ENCODE measurements at places on chromosomes 11 and 22. TPM values are rescaled to one million over a fixed set of nuclear protein-coding genes. Genes with fewer than 3 reads are reported as not detected.

The RPUSD4 gene
- 34.6 TPM for total RNA-seq

The MRGPRX4 gene
- not detected for total RNA-seq

The NFAM1 gene
- total RNA-seq, result 0.77 TPM

The ALX4 gene
- total RNA-seq, result 11.8 TPM

The CHRNA10 gene
- total RNA-seq, result 0.88 TPM

The GANAB gene
- total RNA-seq, result 175 TPM

The OR56A1 gene
- 0.11 TPM for total RNA-seq

The C11orf42 gene
- total RNA-seq, result not detected

The MOGAT2 gene
- not detected for total RNA-seq

The OR2AT4 gene
- not detected for total RNA-seq

The JHY gene
- 6.2 TPM for total RNA-seq

The ATG13 gene
- total RNA-seq, result 70.8 TPM

The USP2 gene
- total RNA-seq, result 24.4 TPM

The SNX15 gene
- 15.1 TPM for total RNA-seq

The GSTT2B gene
- 2.8 TPM for total RNA-seq

The C22orf15 gene
- total RNA-seq, result 0.88 TPM

The CARNS1 gene
- 5.1 TPM for total RNA-seq

The MUC6 gene
- total RNA-seq, result not detected

The KRTAP5-7 gene
- not detected for total RNA-seq

The ZBTB3 gene
- total RNA-seq, result 15.2 TPM

The SOX6 gene
- 46.6 TPM for total RNA-seq

The SIK2 gene
- 36.3 TPM for total RNA-seq

The SPDYC gene
- total RNA-seq, result not detected

The ACAD8 gene
- total RNA-seq, result 33.5 TPM

The DLG2 gene
- total RNA-seq, result 73.8 TPM

The SPTBN2 gene
- 98.3 TPM for total RNA-seq

The CTTN gene
- 247 TPM for total RNA-seq

The OR51B6 gene
- not detected for total RNA-seq

The CRY2 gene
- total RNA-seq, result 69.9 TPM

The DENND6B gene
- total RNA-seq, result 16.9 TPM

The OR5D18 gene
- total RNA-seq, result not detected

The SMCO4 gene
- total RNA-seq, result 16.5 TPM

The EI24 gene
- 58.7 TPM for total RNA-seq

The SMTN gene
- total RNA-seq, result 97.1 TPM

The FAM181B gene
- 1.8 TPM for total RNA-seq

The FOSL1 gene
- not detected for total RNA-seq

The RHOD gene
- 8.1 TPM for total RNA-seq

The OR51A4 gene
- total RNA-seq, result not detected

The TRPM5 gene
- 0.11 TPM for total RNA-seq

The IGLL5 gene
- total RNA-seq, result not detected

The PRG3 gene
- not detected for total RNA-seq

The HARBI1 gene
- total RNA-seq, result 4.4 TPM

The FIBIN gene
- 22.3 TPM for total RNA-seq

The F2 gene
- not detected for total RNA-seq

The SHANK2 gene
- total RNA-seq, result 28.9 TPM

The NOX4 gene
- 8.2 TPM for total RNA-seq

The IL17REL gene
- 0.55 TPM for total RNA-seq

The ANGPTL5 gene
- total RNA-seq, result 0.93 TPM

The FUT4 gene
- total RNA-seq, result 10.7 TPM

The PKP3 gene
- total RNA-seq, result 5.5 TPM

The KRTAP5-11 gene
- total RNA-seq, result not detected

The ABCG4 gene
- 14.6 TPM for total RNA-seq

The TESMIN gene
- total RNA-seq, result 2.1 TPM

The PHOX2A gene
- total RNA-seq, result not detected

The DDIAS gene
- total RNA-seq, result 6.8 TPM

All from camera-type eye (tissue), 1 donor.